ENCODE measurements at places on chromosomes 7 and 10.

DNA sequence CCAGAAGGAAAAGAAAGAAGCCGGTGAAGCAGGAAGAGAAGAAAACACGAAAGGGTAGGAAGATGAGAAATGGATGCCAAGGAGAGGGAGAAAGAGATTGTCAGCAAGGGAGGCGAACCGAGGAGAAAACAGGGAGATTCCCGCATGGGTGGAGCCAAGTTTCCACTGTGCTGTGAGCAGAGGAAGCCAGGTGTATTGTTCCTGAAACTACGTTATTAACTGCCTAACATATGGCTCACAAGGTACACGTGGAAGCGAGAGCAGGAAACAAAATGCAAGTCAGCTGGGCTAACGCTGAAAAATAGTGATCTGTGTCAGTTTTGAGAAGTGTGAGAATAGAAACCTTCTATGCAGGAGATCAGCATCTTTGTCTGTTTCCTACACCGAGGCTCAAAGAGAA lies 20.4 kb upstream of the HIPK2 start:
- DNase-seq = no peak
- peaks cover 15% of the 10 kb centered on the region for H3K27me3 ChIP-seq
- H3K4me1 ChIP-seq = peaks cover 8% of the 10 kb centered on the region
- H3K4me3 ChIP-seq = no peak overlapping the region

DNA sequence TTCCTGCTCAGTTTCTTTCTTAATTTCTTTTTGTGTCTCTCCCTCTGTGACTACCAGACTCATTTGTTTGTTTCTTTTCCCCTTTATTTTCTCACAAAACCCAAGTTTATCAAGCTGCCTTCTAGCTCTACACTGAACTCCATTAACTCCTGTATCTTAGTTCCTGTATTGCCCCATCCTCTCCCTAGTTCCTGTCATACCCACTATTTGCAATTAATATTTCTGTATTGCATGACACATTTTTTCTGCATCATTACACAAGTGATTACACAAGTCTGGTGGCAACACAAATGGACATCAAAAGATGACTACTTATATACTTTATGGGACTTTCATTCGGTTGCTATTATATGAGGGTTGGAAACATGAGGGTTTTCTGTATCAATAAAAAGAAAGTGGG lies 26.9 kb upstream of the OR9A4 start:
- no peaks in the 10 kb centered on the region for H3K36me3 ChIP-seq
- no peak for DNase-seq
- H3K4me3 ChIP-seq = no peak overlapping the region
- H3K27ac ChIP-seq = no peak overlapping the region
- no peaks in the 10 kb centered on the region for H3K27me3 ChIP-seq

- peaks cover 53% of the 10 kb centered on the region for H3K36me3 ChIP-seq
- no peak for DNase-seq
- no peak overlapping the region for H3K4me3 ChIP-seq
- peaks cover 54% of the 10 kb centered on the region for H3K4me1 ChIP-seq
- no peaks in the 10 kb centered on the region for H3K27me3 ChIP-seq
Measured at GRCh38 chr7:114979803-114980507, 58.1 kb downstream of the MDFIC start.

DNA sequence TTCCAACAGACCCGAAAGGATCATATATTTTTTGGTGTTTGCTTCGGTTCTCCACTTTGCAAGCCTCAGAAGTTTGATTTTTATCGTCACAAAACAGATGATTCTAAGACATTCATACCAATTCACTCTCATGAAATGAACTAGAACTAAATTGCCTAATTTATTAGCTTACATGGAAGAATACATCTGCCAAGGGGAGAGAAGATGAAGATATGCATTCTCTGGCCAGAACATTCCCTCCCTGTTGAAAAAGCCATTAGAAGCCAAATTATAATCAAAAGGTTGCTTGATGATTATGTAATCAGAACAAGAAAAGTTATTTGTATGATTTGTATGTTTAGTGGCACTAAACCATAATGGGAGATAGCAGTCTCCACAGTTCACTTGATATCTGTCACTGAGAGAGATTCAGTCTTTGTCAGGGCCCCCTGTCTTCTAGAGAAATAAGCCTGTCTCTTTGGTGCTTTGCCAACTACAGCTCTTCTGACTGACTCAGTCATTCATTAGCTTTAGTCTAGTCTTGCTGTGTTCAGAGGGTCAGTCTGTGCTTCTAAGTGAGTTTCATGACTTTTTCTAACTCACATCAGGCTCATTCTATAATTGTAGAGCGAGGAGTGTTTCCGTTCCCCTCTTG lies 95.3 kb upstream of the GNAI1 start:
- H3K27me3 ChIP-seq = no peaks in the 10 kb centered on the region
- no peak for DNase-seq
- no peak overlapping the region for H3K4me3 ChIP-seq
- no peaks in the 10 kb centered on the region for H3K4me1 ChIP-seq
- no peaks in the 10 kb centered on the region for H3K36me3 ChIP-seq

- no peaks in the 10 kb centered on the region for H3K4me1 ChIP-seq
- no peaks in the 10 kb centered on the region for H3K27me3 ChIP-seq
- DNase-seq = no peak
- H3K36me3 ChIP-seq = no peaks in the 10 kb centered on the region
- H3K4me3 ChIP-seq = no peak overlapping the region
- no peak overlapping the region for H3K27ac ChIP-seq
Measured at GRCh38 chr7:80054356-80054755, 80.3 kb upstream of the GNAI1 start.

DNA sequence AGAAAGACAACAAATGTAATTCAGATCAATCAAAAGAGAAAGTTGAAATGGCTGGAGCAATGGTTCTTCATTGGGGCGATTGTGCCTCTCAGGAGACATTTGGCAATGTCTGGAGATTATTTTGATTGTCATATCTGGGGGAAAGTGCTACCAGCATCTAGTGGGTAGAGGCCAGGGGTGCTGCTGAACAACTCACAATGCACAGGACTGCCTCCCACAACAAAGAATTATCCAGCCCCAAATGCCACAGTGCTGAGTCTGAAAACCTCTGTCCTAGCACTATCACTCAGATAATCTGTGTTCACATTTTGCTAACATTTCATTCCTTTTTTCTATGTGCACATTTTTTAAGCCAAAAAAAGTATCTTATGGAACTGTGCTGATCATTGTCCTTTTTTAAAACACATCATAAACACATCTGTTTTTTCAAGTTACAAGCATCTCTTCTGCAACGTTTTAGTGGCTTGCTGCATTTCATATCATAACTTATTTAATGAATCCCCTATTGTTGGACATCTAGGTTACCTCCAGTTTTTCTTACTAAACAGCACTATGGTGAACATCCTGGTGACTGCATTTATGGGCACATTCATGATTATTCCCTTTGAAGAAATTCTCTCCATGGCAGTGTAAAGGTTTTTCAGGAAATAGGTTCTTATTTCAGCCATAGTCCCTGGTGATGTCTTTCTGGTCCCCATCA lies 114.2 kb downstream of the C10orf105 start:
- no peak overlapping the region for H3K27ac ChIP-seq
- no peak for DNase-seq
- H3K36me3 ChIP-seq = no peaks in the 10 kb centered on the region
- peaks cover 14% of the 10 kb centered on the region for H3K27me3 ChIP-seq

DNA sequence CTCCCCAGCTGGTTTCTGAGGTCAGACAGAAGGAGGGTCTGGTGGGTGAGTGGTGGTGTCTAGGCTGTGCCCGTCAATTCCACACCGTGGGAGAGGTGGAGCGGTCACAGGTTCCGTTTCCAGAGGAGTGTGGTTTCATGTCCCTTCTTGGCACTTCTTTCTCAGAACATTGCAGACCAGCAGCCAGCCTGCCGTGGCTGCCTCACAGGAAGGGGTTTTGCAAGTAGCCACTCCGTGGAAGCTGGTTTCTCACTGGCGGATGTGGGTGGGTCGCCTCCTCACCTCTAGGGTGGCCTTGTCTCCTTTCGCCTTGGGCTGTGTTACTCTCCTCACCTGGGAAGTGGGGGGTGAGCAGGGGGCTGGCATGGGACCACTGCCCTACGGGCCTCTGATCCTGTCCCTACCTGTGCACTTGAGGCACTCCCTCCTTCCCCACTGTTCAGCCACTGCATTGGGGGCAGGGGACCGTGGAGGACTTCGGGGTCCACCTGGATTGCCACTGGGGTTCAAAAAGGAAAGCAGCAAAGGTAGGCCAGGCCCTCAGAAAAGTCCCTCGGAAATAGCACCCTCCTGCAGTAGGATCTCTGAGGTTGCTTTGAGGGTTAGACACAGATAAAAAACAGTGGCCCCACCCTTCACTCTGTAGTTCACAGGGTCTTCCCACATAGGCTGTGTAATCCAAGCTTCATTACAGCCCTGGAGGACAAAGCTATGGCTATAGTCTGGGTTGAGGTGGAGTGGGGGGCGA lies 33.9 kb downstream of the TSPAN14 start:
- H3K4me1 ChIP-seq = peaks cover 98% of the 10 kb centered on the region
- H3K4me3 ChIP-seq = peak overlapping the region; percentile 72
- peak; percentile 82 for DNase-seq
- peak overlapping the region; percentile 95 for H3K27ac ChIP-seq
- H3K27me3 ChIP-seq = no peaks in the 10 kb centered on the region

DNA sequence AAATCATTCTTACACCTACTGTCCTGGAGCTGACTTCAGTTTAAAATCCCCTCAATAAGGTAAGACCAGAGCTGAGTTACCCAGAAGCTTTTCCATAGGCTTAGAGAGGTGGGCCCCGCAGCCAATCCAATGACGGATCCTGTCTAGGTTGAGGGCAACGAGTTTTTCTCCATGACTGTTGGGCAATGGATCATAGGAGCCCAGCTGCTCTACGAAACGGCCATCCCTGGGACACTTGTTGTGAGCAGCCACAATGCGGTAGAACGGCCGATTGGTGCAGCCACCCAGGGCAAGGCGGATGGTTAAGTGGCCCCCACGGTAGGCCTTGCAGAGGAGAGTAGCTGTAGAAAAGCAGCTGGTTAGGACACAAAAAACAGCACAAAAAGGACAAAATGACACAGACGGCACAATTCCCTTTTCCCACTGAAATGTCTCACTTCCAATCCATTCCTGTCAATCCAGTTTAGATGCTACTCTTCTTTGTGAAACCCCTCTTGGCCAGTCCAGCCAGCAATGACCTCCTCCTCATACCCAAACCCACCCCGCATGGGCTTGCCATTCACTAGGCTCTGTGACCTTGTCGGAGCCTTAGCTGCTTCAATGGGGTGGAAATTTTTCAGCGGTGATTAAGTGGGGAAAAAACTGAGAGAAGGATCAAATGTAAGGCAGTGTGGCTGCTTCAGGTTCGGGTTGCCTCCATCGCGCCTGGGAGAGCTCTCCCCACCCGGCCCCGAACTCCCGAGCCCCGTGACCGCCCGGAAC lies 580 bp downstream of the MRPS16 start:
- peak overlapping the region; percentile 93 for H3K27ac ChIP-seq
- peaks cover 38% of the 10 kb centered on the region for H3K36me3 ChIP-seq
- peak overlapping the region; percentile 99 for H3K4me3 ChIP-seq
- peak; percentile 23 for DNase-seq
- no peaks in the 10 kb centered on the region for H3K27me3 ChIP-seq

DNA sequence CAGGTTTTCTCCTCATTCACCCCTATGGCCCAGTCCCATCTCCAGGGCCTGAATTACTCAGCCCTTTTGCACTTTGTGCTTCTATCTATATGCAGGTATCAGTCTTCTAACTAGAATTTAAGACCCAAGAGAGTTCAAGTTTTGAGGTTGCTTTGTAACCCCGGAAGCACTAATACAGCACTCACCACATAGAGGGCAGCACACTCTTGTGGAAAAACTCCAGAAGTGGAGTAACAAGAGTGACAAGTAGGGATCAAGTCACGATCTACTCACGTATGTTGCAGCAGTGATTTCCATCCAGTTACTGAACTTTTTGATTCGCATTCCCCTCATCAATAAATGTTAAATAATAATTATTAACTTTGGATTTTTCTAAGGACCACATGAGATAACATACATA lies 151.0 kb downstream of the CHCHD3 start:
- H3K36me3 ChIP-seq = peaks cover 18% of the 10 kb centered on the region
- no peak overlapping the region for H3K27ac ChIP-seq
- H3K4me3 ChIP-seq = no peak overlapping the region
- no peaks in the 10 kb centered on the region for H3K27me3 ChIP-seq

Measured in activated naive CD4-positive, alpha-beta T cell treated with anti-CD3 and anti-CD28 coated beads, Interleukin-2, amount 10 ng/mL, durations not matched to agents 7 days and 5 days (primary cell).